ENCODE measurements at places on chromosomes 6 and 20. TPM values are rescaled to one million over a fixed set of nuclear protein-coding genes. Genes with fewer than 3 reads are reported as not detected.

- H3K27ac ChIP-seq = no peak overlapping the region
- DNase-seq = no peak
- no peaks in the 10 kb centered on the region for H3K4me1 ChIP-seq
- no peaks in the 10 kb centered on the region for H3K36me3 ChIP-seq
- H3K4me3 ChIP-seq = no peak overlapping the region
These were observed 248.2 kb upstream of the POU3F2 start for GRCh38 chr6:98586163-98586562.

DNA sequence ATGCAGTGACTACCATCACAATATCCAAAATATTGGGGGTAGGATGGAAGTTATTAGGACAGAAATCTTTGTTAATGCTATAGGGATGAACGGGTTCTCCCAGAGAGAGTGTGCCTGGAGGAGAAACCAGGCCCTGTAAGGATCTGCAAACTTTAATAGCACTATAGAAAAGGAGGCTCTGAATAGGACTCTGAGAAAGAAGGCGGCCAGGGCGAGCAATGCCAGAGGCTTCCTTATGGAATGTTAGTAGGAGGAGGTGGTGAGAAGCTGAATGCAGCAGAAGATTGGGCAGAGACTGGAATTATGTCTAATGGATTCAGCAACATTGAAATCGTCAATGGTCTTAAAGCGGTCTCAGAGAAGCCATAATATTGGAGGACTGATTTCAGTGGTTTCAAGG, 84.6 kb upstream of the SYNDIG1 start:
- H3K27ac ChIP-seq = no peak overlapping the region
- peaks cover 23% of the 10 kb centered on the region for H3K4me1 ChIP-seq
- H3K4me3 ChIP-seq = no peak overlapping the region
- no peak for DNase-seq
- no peaks in the 10 kb centered on the region for H3K27me3 ChIP-seq
- H3K36me3 ChIP-seq = no peaks in the 10 kb centered on the region

DNA sequence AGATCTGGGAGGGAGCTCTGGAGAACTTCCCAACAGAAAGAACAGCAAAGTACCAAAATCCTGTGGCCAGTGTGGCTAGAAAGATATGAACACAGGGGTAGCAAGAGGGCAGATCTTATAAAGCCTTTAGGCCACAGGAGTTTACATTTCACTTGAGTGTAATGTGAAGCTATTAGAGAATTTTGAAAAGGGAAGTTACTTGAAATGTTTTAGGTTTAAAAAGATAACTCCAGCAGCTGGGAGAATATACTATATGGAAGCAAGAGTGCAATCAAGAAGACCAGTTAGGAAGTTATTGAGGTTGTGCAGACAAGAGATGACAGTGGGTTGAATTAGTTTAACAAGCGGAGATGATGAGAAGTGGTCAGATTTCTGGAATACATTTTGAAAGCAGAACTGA, 7.9 kb downstream of the SUPT3H start:
- H3K4me3 ChIP-seq = no peak overlapping the region
- DNase-seq = no peak
- no peak overlapping the region for H3K27ac ChIP-seq
- peaks cover 42% of the 10 kb centered on the region for H3K4me1 ChIP-seq
- H3K27me3 ChIP-seq = no peaks in the 10 kb centered on the region
- H3K36me3 ChIP-seq = peaks cover 19% of the 10 kb centered on the region

GRCh38 chr6:14517516-14518105, 400.0 kb downstream of the CD83 start:
- no peaks in the 10 kb centered on the region for H3K27me3 ChIP-seq
- H3K36me3 ChIP-seq = no peaks in the 10 kb centered on the region
- no peak overlapping the region for H3K4me3 ChIP-seq
- peaks cover 5% of the 10 kb centered on the region for H3K4me1 ChIP-seq
- DNase-seq = no peak

DNA sequence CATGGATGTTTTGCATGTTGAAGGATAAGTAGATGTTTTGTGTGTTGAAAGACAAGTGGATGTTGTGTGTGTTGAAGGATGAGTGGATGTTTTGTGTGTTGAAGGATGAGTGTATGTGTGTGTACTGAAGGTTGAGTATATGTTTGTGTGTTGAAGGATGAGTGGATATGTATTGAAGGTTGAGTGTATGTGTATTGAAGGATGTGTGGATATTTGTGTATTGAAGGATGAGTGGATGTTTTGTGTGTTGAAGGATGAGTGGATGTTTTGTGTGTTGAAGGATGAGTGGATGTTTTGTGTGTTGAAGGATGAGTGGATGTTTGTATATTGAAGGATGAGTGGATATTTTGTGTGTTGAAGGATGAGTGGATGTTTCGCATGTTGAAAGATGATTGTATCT, 325.0 kb downstream of the CDH4 start:
- no peak for DNase-seq
- no peaks in the 10 kb centered on the region for H3K36me3 ChIP-seq
- H3K27me3 ChIP-seq = peaks cover 3% of the 10 kb centered on the region

GRCh38 chr6:18507561-18507960, 120.4 kb downstream of the RNF144B start:
- no peak overlapping the region for H3K27ac ChIP-seq
- no peaks in the 10 kb centered on the region for H3K36me3 ChIP-seq
- DNase-seq = no peak
- peaks cover 5% of the 10 kb centered on the region for H3K27me3 ChIP-seq
- no peak overlapping the region for H3K4me3 ChIP-seq

DNA sequence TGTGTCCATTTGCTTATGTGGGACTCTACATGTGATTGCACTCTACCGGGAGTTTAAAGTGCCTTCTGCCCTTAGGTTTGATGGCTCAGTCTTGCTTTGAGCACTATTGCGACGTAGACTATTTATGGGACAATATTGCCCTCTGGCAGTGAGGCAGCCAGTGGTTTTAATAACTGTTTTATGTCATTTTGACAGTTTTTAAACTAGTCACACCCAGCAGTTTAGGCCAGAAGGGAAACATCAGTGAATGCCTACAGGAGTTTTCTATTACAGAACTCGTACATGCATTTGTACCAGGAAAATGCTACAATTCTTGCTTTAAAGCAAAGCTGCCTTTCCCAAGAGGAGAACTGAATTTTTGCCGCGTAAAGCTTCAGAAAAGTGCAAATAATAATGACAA, 813.7 kb downstream of the KIF16B start:
- no peaks in the 10 kb centered on the region for H3K4me1 ChIP-seq
- no peak overlapping the region for H3K4me3 ChIP-seq
- no peak overlapping the region for H3K27ac ChIP-seq
- no peaks in the 10 kb centered on the region for H3K27me3 ChIP-seq

Gene MOXD1
- not detected for total RNA-seq

Gene NRM
- 25.8 TPM for total RNA-seq

Gene SULF2
- total RNA-seq = 0.09 TPM

Gene ZFP57
- not detected for total RNA-seq
